ENCODE measurements at places on chromosomes 2 and 18.
A peak's percentile ranks its signal among the peaks of the same experiment; 100 is the strongest.

- peak; percentile 89 for DNase-seq
Measured at GRCh38 chr2:85678794-85679672, 11.0 kb upstream of the SFTPB start.

- no peak for DNase-seq
Measured at GRCh38 chr2:136342138-136342537, 224.2 kb upstream of the CXCR4 start.

GRCh38 chr18:78641689-78642231 is 337.9 kb upstream of the SALL3 start:
- no peak for DNase-seq

DNA sequence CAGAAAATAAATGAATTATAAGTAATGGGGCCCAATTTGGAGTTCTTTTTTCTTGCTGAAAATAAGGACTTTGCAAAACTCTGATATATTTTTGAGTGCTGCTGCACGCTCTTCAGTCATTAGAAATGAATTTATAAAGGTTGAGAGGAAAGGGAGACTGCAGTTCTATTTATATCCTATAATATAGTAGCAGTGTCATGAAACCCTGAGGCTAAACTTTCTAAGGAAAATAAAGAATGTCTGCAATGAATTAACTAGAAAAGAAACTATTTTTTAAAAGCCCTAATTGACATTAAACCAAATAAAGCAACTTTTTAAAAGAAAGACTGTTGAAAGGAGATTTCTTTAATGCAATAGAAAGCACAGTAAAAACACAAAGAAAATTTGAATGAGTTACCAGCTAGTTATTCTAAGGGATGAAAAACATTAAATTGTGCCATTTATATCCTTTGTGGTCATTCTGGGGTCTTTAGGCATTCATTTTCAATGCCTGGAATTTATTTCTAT is 1072.8 kb upstream of the TMEFF2 start:
- DNase-seq, result no peak

DNA sequence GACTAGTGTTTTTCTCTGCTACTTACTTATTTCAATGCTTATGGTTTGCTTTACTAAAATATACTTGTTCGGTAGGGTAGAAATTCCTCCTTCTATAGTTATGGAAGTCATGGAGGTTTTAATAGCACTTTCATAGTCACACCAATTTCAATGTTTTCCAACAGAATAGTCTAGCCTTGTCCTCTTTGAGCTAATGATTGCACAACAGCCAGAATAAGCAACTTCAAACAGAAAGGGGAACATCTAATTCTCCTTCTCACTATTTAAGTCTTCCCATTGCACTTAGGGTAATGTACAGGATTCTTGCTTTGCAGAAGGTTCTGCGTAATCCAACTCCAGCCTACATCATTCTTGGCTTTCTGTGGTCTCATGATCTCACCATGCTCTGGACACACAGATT is 287.7 kb upstream of the GCFC2 start:
- DNase-seq, result no peak

Data from left lung (tissue), 14 donors.